Motor neuron (in vitro differentiated cells): ENCODE measurements at places on chromosomes 4 and X. TPM values are rescaled to one million over a fixed set of nuclear protein-coding genes. Genes with fewer than 3 reads are reported as not detected.

Gene CLCN5
- 13.0 TPM in 2 replicates for total RNA-seq

Gene SPANXN3
- not detected in 2 replicates for total RNA-seq

Gene HUWE1
- total RNA-seq: 68.7 and 89.4 TPM in 2 replicates

Gene TTC29
- total RNA-seq: 0.81 and 1.2 TPM in 2 replicates

Gene SMR3B
- 0.46 TPM in 1 of 2 replicates, not detected in the other for total RNA-seq

Gene SLC7A11
- 5.2 and 5.4 TPM in 2 replicates for total RNA-seq

Gene SLC38A5
- 89.4 and 103 TPM in 2 replicates for total RNA-seq

Gene FRMPD4
- 2.5 and 2.6 TPM in 2 replicates for total RNA-seq

Gene PDGFRA
- 6.3 and 6.4 TPM in 2 replicates for total RNA-seq

Gene TMPRSS11A
- total RNA-seq: 0.10 and 0.16 TPM in 2 replicates

Gene NLGN4X
- 49.2 and 61.7 TPM in 2 replicates for total RNA-seq

Gene DCHS2
- total RNA-seq: 43.4 and 56.7 TPM in 2 replicates

Gene ART3
- 60.6 and 65.1 TPM in 2 replicates for total RNA-seq

Gene ATP6AP2
- 41.7 and 43.2 TPM in 2 replicates for total RNA-seq

Gene CXCL10
- not detected in 2 replicates for total RNA-seq

Gene MFSD8
- total RNA-seq: 22.8 and 23.7 TPM in 2 replicates

Gene KCNIP4
- total RNA-seq: 1.7 TPM in 2 replicates

Gene HADH
- 20.4 and 22.3 TPM in 2 replicates for total RNA-seq

Gene GPAT3
- 0.18 and 0.21 TPM in 2 replicates for total RNA-seq

Gene UPF3B
- 25.4 and 28.7 TPM in 2 replicates for total RNA-seq

Gene FAM236C
- total RNA-seq: not detected in 2 replicates

Gene UBA1
- 328 and 421 TPM in 2 replicates for total RNA-seq

Gene STAP1
- total RNA-seq: 0.37 and 0.50 TPM in 2 replicates
